ENCODE measurements at places on chromosomes 3 and 15.
A peak's percentile ranks its signal among the peaks of the same experiment; 100 is the strongest.

GRCh38 chr15:57575363-57575762 lies 16.3 kb upstream of the MYZAP start:
- no peaks in the 10 kb centered on the region for H3K4me1 ChIP-seq
- H3K27ac ChIP-seq: no peak overlapping the region
- H3K4me3 ChIP-seq: no peak overlapping the region
- H3K27me3 ChIP-seq: no peaks in the 10 kb centered on the region
- no peaks in the 10 kb centered on the region for H3K36me3 ChIP-seq

DNA sequence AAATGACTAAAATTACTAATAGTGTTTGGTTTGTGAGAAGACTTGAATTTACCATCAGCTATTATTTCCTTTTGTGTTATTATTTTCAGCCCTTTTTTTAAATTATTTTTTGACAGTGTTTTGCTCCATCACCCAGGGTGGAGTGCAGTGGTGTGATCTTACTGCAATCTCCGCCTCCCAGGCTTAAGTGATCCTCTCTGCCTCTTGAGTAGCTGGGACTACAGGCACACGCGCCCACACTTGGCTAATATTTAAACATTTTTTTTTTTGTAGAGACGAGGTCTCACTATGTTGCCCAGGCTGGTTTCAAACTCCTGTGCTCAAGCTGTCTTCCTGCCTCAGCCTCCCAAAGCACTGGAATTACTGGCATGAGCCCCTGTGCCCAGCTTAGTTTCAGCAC lies 31.7 kb upstream of the UTS2B start:
- peaks cover 6% of the 10 kb centered on the region for H3K36me3 ChIP-seq
- H3K4me3 ChIP-seq: no peak overlapping the region
- no peaks in the 10 kb centered on the region for H3K27me3 ChIP-seq

GRCh38 chr3:133783762-133784161 lies 21.9 kb upstream of the SRPRB start:
- no peaks in the 10 kb centered on the region for H3K4me1 ChIP-seq
- H3K36me3 ChIP-seq: no peaks in the 10 kb centered on the region
- no peaks in the 10 kb centered on the region for H3K27me3 ChIP-seq
- no peak for DNase-seq

DNA sequence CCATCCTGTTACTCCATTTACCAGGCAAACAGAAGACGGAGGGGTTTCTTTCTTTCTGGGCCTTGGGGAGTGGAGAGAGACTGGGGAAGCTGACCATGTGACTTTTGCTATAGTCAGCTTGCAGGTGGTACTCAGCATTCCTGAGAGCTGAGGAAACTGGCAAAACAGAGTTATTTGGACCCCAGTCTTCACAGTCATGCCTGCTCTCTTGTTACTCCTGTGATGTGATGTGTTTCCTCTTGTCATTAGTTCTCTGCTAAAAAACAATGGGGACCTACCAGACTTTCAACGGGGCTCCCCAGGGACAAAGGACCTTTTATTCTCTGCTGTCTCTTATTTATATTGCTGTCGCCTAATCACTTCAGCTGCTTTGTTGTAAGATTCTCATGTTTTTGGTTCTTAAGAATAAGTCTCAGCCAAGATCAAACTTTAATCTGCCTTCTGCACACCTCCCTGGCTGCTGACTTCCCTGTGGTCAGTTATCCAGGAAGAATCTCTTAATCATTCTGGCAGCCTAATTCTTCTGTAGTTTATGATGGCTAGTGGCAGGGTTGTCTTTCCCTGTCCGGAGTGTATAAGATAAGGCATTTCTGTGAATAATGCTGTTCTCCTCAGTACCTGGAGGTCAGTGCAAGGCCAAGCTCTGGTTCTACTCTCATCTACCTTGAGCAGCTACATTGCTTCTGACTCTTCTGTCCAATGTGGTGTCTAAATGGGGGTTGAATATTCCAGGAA lies 8.8 kb downstream of the STARD9 start:
- H3K4me1 ChIP-seq: peaks cover 46% of the 10 kb centered on the region
- H3K27ac ChIP-seq: peak overlapping the region; percentile 56
- H3K27me3 ChIP-seq: no peaks in the 10 kb centered on the region
- DNase-seq: no peak

DNA sequence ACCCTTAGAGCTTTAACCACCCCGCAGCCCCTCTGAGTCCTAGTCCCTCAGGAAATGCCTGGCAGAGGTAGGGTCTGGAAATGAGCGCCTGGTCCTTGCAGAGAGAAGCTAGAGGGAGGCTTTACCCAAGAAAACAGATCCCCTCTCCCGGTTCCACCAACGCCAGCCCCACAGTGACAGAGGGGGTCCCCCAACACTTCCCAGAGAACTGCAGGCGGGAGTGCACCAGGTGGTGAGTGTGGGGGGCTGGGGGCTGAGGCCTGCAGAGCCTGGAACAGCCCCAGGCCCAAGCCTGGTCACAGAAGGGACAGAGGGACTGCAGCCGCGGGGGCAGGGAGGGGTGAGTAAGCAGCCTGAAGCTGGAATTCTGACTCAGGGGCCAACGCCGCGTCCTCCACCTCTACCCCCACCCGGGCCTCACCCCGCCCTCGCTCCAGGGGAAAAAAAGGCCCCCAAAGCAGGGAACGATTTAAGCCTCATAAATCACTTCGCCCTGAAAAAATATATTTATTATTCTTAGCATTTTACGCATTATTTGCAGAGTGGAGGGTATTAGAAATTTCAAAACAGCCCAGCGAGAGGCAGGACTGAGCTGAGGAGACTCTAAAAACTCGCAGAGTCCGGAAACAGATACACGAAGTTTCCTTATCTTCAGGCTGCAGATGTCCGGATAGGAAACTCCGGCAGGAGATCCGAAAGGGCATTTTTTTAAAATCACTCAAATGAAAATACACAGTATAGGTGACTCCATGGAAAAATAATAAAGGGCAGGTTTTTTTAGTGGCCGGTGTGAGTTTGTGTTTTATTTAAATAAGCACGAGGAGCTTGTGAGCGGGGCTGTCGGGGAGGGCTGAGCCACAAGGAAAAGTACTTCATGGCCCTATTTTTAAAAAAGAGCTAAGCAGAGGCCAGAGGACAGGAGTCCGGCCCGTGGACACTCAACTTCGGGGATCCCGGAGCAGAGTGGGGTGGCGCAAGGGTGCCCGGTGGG lies 10.0 kb downstream of the GATA2 start:
- H3K27me3 ChIP-seq: no peaks in the 10 kb centered on the region
- H3K36me3 ChIP-seq: peaks cover 44% of the 10 kb centered on the region
- peak overlapping the region; percentile 83 for H3K27ac ChIP-seq
- H3K4me1 ChIP-seq: peaks cover 74% of the 10 kb centered on the region
- DNase-seq: peak; percentile 99

GRCh38 chr15:66946578-66947164 lies 118.7 kb upstream of the SMAD3 start:
- DNase-seq: peak; percentile 73
- no peaks in the 10 kb centered on the region for H3K27me3 ChIP-seq
- no peak overlapping the region for H3K27ac ChIP-seq
- no peaks in the 10 kb centered on the region for H3K36me3 ChIP-seq
- H3K4me3 ChIP-seq: no peak overlapping the region

DNA sequence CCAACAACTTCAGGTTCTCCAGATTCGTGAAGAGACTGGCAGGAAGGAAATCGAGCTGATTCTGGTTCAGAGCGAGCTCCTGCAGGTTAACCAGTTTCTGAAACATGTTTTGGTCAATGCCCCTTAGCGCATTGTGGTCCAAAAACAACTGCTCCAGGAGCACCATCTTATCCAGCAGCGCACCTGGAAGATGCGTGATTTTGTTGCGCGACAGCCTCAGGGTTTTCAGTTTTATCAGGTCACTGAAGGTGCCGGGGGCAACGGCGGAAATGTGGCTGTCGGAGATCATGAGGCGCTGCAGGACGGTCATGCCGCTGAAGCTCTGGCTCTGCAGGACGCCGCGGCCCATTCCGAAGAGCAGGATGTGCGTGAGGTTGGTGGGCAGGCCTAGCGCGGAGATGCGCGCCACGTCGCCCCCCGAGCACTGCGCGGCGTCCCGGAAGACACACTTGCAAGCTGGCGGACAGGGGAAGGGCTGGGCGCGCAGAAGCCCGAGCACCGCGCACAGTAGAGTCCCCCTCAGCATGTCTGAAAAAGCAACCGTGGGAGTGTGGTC lies 1.2 kb downstream of the GP5 start:
- H3K27me3 ChIP-seq: peaks cover 33% of the 10 kb centered on the region
- peaks cover 15% of the 10 kb centered on the region for H3K4me1 ChIP-seq

DNA sequence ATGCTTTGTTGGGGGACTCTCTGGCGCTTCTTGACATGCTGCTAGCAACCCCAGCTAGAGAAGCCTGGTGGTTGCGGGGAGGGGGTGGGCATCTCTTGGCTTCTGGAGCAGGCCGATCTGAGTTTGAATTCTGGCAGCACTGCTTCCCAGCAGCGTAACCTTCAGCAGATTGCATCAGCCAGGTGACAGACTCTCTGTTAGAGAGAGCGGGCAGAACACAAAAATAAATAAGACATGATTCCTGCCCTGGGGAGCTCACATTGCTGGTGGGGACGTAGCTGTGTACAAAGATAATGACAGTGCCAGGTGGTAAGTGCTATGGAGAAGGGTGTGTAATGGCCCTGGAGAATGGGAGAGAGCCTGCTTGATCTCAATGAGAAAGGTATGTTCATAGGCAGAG lies 87.4 kb downstream of the THSD4 start:
- no peaks in the 10 kb centered on the region for H3K4me1 ChIP-seq
- no peak overlapping the region for H3K4me3 ChIP-seq
- DNase-seq: no peak
- H3K36me3 ChIP-seq: no peaks in the 10 kb centered on the region
- H3K27me3 ChIP-seq: no peaks in the 10 kb centered on the region

DNA sequence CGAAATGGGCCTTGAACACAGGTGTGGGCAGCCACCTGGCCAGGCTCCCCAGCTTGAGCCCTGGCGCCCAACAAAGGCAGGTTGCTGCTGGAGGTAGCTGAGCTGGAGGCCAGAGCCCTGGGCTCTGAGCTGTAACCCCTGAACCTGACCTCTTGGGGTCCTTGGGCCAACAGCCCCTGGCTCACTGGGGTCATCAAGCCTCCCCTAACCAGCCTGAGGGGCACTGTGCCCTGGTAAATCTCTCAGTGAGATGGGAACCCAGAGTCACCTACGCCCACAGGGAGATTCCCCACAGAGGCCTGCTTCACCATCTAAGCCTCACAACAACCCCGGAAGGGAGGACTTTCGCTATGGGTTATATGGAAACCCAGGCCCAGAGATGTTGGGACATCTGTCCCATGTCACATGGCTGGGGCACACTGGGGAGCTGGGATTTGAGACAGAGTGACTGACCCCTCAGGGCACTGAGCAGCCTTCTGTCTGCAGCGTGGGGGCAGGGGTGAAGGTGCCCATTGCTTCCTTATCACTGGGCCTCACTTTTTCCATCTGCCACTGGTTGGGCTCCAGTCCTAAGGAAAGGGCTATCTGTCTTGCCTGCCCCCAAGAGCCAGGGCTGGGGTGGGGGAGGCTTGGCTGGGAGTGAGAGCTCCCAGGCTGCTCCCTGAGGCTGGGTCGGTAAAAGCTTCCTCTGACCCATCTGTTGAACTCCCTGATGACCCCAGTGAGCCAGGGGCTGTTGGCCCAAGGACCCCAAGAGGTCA lies 59.1 kb downstream of the IQSEC1 start:
- no peaks in the 10 kb centered on the region for H3K27me3 ChIP-seq
- DNase-seq: no peak
- H3K36me3 ChIP-seq: no peaks in the 10 kb centered on the region
- H3K4me1 ChIP-seq: peaks cover 89% of the 10 kb centered on the region

DNA sequence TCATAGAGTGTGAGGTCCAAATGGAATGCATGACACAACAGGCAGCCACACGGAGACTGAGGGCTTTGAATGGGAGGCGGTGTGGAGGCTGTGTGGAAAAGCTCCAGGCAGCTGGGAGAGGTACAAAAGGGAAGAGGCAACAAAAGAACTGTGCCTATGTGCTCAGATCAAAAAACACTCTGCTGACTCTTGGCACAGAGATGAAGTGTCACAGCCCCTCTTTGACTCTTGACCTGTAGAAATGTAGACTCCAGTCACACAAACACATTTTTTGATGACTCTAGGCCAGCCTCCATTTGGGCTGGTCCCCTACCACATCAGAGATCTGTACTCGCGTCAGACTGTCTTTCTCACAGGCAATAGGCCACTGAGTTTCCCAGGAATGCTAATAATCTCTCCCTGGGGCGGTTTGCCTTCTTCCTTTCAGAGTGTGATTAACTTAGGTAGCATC lies 456.0 kb downstream of the TUSC7 start:
- no peak overlapping the region for H3K4me3 ChIP-seq
- no peaks in the 10 kb centered on the region for H3K36me3 ChIP-seq
- no peaks in the 10 kb centered on the region for H3K4me1 ChIP-seq
- no peak overlapping the region for H3K27ac ChIP-seq
- no peak for DNase-seq

- H3K4me1 ChIP-seq: no peaks in the 10 kb centered on the region
- H3K4me3 ChIP-seq: no peak overlapping the region
- H3K36me3 ChIP-seq: no peaks in the 10 kb centered on the region
- peaks cover 2% of the 10 kb centered on the region for H3K27me3 ChIP-seq
Measured at GRCh38 chr15:62449638-62450037, 284.6 kb upstream of the C2CD4B start.

DNA sequence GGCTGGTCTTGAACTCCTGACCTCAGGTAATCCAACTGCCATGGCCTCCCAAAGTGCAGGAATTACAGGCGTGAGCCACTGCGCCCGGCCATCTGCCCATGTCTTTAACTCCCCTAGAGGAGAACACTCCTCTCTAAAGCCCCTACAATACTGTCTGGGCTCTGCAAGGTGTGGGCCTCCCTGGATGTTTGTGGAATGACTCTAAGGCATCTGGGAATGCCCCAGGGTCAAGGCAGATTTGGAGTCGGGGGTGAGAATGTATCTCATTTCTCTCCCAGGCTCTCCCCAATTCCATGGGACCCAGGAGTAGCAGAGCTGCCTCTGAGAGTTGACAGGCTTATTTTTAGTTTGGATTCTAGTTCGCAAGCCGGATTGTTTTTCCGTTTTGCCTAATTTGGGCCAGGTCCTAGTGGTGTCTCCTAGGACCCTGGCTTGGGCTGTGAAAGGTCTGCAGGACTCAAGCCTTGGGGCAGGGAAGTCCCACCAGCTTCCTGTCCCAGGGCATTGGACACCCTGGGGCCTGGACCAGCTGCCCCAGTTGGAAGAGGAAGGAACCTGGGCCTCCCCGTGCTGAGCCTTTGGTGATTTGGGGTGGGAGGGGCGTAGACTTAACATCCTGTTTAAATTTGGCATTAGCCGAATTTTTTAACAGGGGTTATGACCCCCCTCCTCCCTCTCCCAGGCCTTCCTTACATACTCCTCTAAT lies 53.5 kb downstream of the MAGEF1 start:
- peaks cover 23% of the 10 kb centered on the region for H3K4me1 ChIP-seq
- H3K4me3 ChIP-seq: no peak overlapping the region
- H3K27me3 ChIP-seq: no peaks in the 10 kb centered on the region
- H3K36me3 ChIP-seq: no peaks in the 10 kb centered on the region

DNA sequence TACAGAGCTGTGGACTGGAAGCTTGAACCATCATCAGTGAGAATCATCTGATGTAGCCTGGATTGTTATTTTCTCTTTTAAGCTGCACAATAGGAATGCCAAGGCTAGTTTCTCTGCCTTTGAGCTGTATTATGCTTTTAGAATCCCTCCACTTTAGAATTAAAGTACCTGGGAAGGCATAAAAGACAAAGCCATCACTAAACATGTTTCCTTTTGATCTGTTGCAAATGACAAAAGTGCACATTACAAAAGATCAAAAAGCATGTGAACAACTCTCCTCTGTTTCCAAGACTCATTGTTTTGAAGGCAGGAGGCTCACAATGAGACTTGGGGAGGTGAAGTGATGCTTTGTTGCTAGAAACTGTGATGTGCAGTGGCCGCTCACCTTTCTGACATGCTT lies 51.8 kb downstream of the LARS2 start:
- no peaks in the 10 kb centered on the region for H3K27me3 ChIP-seq
- H3K4me3 ChIP-seq: no peak overlapping the region
- peaks cover 46% of the 10 kb centered on the region for H3K4me1 ChIP-seq
- no peak for DNase-seq
- no peak overlapping the region for H3K27ac ChIP-seq
- peaks cover 2% of the 10 kb centered on the region for H3K36me3 ChIP-seq

Data from common myeloid progenitor, CD34-positive (primary cell).